ENCODE measurements at places on chromosomes 5 and 9.
A peak's percentile ranks its signal among the peaks of the same experiment; 100 is the strongest.

DNA sequence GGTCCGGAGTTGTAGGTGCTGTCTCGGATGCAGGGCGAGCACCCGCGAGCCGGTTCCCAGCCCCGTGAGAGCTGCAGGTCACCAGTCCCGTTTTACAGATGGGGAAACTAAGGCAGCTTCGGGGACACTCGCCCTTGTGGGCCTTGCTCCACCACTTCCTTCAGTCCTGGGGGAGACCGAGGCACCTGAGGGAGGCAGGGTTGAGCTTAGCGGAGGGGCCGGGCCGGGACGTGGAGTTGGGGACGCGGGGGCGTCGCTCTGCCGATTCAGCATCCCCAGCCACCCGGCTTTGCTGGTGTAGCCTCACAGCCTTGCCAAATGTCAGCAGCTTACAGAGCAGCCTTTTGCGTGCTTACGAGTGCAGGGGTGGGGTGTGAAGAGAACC, 530 bp downstream of the BBLN start:
- peak; percentile 37 for DNase-seq

DNA sequence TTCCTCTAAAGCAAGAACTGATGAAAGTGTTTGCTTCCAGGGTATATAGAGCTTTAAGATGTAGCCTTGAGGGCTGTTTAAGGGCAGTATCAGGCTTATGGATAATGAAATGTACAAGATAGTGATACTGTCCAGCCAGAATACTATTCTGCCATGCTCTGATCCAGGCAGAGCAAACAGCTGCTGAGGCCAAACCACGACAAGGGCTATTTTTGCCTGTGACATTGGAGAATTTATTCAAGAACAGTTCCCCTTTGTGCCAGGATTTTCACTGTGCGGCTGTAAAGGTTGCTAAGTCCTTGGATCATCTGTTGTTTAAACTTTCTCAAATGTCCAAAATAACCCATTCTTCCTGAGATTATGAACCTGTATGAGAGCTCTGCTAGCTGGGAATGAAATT, 70.4 kb downstream of the OTP start:
- peak; percentile 9 for DNase-seq

- no peak for DNase-seq
These were observed 139.7 kb downstream of the TSSK1B start for GRCh38 chr5:113295111-113295539.

- DNase-seq: no peak
These were observed 370.9 kb downstream of the PLK2 start for GRCh38 chr5:58088941-58089340.

DNA sequence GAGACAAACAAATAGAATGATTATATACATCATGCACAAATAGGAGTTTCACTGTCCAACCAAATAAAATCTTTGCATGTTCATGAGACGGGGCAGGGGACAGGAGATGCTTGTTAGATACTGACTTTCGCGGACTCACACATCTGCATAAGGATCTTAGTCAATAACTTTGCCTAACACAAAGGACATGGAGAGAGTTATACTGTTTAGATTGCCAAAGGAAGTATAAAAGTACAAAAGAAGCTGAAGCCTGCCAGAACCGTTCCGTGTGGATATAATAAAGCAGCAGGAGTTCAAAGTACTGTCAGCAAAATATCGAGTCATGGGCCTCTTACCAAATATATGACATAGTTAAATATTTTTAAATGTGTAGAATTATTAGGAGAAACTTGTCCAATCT, 1148.4 kb downstream of the EFNA5 start:
- no peak for DNase-seq

Measured in KBM-7 (cell line).